ENCODE measurements at places on chromosomes 1 and 21.
A peak's percentile ranks its signal among the peaks of the same experiment; 100 is the strongest.

DNA sequence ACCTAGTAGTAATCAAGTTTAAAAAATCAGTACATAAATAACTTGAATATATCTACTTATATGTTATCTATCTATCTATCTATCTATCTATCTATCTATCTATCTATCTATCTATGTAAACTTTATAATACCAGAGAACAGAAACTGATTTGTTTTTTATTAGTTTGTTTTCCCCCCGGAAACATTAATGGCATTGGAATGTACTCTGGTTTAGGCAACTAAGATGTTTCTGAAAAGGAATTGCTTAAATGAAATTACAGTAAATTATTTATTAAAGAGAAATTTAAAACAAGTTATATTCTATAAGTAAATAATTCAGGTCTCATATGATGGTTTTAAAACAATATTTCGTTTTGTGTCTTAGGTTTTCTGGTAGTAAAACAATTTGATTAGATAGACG lies 681.0 kb upstream of the ADAMTS5 start:
- no peak for DNase-seq

GRCh38 chr1:70042090-70042731 lies 163.2 kb downstream of the LRRC40 start:
- no peak for DNase-seq

DNA sequence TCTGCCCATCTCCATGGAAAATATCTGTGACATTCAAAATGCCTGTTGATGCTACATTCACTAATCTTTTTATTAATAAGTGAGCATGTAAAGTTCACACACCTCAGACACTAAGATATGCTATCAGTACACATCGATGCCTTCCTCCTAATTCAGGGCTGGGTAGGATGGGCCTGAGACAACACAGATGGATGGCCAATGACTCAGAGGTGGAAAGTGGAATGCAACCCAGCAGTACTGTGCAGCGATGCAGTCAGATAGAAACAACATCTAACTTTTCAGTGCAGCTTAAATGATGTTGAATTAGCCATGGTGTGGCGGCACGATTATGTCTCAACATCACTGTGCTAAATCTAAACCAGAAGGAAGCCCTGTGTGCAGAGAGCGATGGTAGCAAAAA lies 161.6 kb upstream of the KCNJ15 start:
- DNase-seq: no peak

GRCh38 chr1:111369645-111370044 lies 57.9 kb downstream of the OVGP1 start:
- no peak for DNase-seq

DNA sequence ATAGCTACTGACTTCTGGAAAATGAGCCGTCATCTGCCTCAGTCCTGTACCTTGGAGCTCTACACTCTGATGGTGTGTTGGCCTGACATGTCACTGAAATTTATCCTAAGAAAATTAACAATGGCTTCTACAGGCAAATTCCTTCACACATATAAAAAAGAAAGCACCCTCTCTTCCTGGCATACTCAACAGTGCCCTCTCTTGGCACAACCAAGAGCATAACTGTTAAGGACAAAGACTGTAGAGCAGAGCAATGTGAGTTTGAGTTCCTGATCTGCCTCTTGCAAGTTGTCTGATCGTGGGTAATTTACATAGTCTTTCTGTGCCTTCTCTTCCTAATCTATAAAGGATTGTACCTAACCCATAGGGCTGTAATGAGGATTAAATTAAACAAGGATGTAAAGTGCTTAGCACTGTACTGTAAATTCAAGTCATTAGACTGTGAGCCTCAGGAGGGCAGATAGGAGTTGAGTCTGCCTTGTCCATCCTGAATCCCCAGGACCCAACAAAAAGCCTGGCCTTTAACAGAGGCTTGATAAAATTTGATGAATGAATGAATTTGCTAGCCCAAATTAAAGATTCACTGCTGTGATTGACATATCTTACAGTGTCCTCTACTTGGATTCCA lies 83.5 kb downstream of the SYF2 start:
- DNase-seq: no peak

DNA sequence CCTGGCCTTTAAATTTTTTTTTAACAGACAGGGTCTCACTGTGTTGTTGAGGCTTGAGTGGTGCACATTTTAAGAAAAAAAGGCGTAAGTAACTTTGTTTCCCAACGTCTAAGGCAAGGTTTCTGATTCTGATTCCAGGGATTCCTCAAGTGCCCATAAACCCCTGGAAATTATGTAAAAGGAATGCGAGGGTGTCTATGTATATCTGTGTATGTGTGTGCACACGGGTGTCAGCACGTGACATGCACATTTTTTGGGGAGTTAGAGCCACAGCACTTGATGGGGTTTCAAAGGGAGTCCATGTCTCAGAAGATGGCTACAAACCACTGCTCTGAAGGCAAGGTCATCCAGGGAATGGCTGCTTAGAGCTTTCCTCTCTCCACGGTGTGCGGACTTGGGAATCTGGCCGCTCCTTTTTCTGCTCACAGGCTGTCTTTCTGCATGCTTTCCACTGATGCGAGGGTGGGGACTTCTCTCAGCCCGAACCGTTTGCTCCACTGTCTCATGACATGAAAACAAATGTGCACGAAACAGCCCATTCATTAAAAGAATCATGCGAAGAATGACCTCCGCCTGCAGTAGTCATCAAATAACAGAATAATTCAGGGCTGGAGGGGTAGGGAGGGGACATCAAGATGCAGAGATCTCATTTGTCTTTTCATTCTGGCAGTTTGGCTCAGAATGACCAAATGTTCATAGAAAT lies 18.7 kb upstream of the RERE start:
- no peak for DNase-seq

GRCh38 chr1:77506771-77507170 lies 175.7 kb downstream of the ZZZ3 start:
- no peak for DNase-seq

GRCh38 chr1:90475631-90476030 lies 241.5 kb downstream of the BARHL2 start:
- no peak for DNase-seq

GRCh38 chr1:38028105-38028591 lies 15.6 kb downstream of the UTP11 start:
- peak; percentile 58 for DNase-seq

DNA sequence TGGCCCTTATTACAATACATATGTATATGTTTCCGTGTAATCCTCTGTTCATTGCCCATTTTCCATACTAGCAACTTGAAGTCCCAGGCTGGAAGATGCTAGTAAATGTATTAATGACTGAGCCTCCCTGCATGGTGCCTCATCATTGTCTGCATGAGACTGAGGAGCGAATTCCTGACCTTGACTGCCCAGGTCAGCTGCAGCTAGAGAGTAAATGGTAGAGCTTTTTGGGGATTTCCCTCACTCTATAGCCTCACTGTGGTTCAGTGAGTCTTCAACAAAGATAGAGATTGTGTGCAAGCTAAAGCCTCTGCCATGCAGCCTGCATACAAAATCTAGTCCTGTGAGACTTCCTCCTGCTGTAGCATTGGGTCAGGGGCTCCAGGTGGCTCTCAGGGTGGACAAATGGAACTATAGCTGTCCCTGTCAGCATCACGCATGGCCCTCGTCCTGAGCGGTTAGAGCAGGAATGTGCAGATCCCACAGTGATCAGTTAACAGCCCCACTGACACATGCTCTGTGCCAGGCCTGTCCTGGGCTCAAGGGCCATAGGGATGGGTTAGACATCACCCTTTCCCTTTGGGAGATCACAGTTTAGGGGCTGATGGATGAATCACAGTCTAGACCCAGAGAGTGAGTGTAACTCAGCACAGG lies 741.7 kb downstream of the MATN1 start:
- no peak for DNase-seq

All from stimulated activated CD8-positive, alpha-beta memory T cell treated with anti-CD3 and anti-CD28 coated beads, Interleukin-2, amount 100 ng/mL, for 48 hours (primary cell).